G401 (cell line): ENCODE measurements at places on chromosomes 4 and X.
A peak's percentile ranks its signal among the peaks of the same experiment; 100 is the strongest.

DNA sequence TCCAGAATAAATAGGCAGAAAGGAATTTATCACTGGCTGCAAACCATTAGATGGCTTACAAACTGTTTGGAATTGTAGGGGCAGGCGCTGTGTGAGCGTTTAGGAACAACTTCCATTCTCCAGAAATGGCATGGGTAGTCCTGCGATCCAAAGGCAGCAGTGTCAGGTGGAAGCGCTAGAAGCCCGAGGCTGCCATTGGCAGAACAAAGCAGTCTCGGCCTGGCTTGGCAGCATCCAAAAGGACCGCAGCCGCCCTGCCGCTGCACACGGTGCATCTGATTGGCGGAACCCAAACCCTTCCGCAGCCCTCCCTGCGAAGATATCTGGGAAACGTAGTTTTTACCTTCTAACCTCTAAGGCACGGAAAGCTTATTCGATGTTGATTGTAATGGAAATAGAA is 23.6 kb upstream of the YTHDC1 start:
- DNase-seq = peak; percentile 91

DNA sequence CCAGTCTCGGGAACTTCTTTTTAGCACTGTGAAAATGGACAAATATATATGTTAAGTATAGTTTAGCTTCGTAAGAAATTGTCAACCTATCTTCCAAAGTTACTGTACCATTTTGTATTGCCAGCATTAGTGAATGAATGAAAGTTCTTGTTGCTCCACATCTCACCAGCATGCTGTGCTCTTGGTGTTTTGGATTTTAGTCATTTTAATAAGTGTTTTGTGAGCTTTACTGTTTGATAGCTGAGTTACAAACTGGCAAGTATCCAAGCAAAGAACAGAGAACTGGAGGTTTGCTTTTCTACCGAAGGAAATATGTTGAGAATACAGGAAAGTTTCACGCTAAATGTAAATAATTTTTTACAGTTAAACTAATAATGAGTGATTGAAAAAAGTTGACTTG is 33.0 kb downstream of the SNCA start:
- no peak for DNase-seq

- no peak for DNase-seq
Measured at GRCh38 chr4:71550220-71551165, 211.7 kb downstream of the SLC4A4 start.

- peak; percentile 69 for DNase-seq
Measured at GRCh38 chr4:4667622-4668081, 125.8 kb upstream of the STX18 start.

- no peak for DNase-seq
Measured at GRCh38 chr4:24394041-24394440, 190.3 kb downstream of the DHX15 start.
